ENCODE measurements at places on chromosomes 2 and 18.

GRCh38 chr18:77130229-77131099 lies 2.1 kb downstream of the MBP start:
- DNase-seq = no peak

DNA sequence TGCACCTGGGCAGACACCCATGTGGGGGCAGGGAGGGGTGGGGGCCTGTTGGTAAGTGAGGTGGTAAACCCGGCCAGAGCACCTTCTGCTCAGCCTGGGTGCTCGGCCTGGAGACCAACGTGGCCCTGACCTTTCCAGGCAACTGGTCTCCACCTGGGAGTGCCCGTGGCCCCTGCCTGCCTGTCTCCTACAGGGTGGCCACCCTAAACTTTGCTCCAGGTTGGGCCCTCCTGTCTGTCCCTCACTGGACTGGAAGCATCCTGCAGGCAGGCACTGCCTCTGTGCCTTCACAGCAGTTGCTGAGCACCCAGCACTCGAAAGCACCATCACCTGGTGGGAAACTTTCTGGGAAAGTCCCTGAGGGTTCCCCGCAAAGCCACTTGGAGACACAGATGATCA lies 171.3 kb downstream of the TWIST2 start:
- no peak for DNase-seq

- no peak for DNase-seq
These were observed 698.5 kb downstream of the NR4A2 start for GRCh38 chr2:155633887-155634570.

GRCh38 chr2:1617425-1618021 lies 126.8 kb downstream of the PXDN start:
- no peak for DNase-seq

GRCh38 chr2:172943539-172943938 lies 132.1 kb upstream of the MAP3K20 start:
- no peak for DNase-seq

DNA sequence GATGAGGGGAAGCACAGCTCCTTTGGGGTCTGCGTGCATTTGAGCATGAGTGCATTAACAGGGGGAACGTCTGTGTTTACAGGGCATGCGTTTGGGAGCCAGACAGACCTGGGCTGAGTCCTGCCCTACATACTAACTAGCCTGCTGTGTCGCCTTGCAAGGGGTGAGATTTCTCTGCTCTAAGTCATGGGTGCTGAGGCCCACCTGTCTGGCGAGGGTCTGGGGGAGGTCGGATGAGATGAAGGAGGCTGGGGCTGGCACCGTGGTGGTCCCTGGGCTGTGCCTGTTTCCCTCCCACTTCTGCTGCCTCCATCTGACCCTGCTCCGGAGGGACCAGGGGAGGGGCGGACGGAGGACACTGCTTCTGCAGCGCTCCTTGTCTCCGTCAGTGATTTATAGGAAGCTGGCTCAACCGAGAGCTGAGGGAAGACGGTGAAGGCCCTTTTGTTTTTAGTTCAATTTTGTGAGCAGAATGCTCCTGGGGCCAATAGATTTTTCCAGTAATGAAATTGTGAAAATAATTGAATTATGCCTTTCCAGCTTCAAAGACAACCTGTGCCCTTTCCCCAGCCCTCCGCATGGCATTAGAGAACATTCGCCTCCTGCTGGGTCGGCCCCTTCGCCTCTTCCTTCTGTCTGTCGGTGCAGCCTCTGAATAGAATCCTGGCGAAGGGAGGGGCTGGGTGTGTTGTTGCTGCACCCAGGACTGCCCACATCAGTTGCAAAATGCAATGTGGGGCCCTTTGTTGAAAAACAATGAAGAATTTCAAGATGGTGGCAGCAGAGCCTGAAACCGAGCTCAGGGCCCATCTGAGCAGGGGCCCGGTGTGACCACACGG lies 49.7 kb downstream of the RRM2 start:
- no peak for DNase-seq

DNA sequence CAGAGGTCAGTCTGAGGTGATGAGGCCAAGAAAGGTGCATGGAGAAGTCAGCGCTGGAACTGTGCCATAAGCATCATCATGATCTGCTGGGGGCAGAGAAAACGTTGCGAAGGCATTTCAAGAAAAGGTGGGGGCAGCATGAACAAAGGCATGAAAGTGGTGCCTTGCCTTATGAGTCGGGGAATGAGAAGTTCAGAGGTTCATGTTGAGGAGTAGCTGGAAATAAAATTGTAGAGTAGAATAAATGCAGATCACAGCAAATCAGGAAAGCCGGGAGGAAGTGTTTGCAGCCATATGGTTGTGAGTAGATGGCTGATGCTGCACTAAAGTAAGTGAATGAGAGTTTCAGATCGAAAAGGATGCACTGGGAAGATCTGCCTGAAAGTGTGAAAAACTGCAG lies 72.1 kb upstream of the ARL5A start:
- no peak for DNase-seq
